AG04450 (cell line): ENCODE measurements at places on chromosomes 2 and 18. TPM values are rescaled to one million over a fixed set of nuclear protein-coding genes. Genes with fewer than 3 reads are reported as not detected.
A peak's percentile ranks its signal among the peaks of the same experiment; 100 is the strongest.

- no peak for DNase-seq
These were observed 16.3 kb downstream of the RAB12 start for GRCh38 chr18:8625461-8626092.

DNA sequence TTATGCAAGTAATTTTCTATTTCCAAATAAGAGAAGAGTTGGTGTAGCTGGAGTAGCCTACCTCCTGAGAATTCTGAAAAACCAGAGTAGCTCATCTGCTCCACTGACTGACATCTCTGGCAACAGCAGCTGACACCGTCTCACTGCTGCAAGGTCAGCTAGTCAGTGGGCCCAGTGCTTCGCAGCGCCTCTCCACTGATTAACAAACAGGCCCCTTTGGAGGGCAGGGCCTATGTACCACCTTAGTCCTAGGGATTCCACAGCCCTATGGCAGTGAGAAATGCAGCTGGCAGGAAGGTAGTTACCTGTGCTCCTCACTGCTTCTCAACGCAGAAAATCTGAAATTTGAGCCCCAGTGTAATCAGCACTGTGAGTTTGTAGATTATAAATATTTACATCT lies 97.5 kb downstream of the DLGAP1 start:
- DNase-seq, result no peak

DNA sequence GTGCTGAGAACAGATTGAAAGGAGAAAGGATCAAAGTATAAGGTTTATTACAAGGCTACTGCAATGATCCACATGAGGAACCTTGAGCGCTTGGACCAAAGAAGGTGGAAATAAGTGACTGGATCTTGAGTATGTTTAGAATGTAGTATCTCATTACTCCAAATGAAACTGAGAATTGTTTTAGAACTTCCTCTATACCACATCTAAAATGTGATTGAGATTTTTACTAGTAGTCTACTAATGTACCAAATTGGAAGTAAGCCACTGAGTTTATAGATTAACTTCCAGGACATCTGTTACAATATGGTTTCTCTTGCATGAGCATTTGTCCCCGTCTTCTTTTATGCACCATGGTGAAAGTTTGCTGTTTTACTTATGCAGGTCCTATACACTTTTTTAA lies 300.5 kb downstream of the SUCLG1 start:
- DNase-seq, result no peak

DNA sequence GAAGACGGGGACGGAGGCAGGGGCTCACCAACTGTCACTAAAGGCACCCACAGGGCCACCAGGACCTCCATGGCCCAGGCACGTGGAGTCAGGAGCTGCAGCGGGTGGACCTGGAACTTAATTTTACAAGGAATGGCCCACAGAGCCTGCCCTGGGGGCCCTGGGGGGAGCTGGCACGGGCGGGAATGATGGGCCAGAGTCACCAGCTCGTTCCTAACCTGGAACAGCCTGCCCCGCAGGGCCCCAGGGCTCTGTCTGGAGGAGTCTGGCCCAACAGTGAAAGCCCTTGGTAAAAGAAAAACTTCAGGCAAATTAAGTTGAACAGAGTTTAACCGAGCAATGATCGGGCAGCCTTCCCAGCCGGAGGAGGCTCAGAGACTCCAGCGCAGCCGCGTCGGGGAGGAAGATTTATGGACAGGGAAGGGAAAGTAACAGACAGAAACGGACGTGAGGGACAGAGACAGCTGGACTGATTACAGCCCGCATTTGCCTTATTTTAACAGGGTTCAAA lies 118.4 kb upstream of the TMEM18 start:
- no peak for DNase-seq

DNA sequence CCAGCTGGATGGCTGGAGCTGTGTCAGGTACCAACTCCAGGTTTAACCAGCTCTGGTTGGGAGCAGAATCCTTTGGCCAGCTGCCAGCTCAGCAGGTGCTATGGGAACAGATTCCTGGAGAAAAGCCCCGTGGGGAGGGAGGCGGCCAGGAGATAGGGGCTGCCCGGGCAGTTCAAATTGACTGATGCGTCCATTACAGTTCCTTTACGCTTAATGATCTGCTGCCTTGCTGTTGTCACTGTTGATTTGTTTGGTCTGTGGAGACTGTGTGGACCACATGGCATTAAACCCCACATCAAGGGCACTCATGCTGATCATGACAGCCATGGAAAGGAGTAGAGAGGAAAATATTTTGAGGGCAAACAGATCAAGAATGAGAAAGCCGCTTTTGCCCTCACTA lies 200.0 kb downstream of the TSN start:
- no peak for DNase-seq

GRCh38 chr18:524466-524865 lies 24.0 kb upstream of the COLEC12 start:
- peak; percentile 49 for DNase-seq

- no peak for DNase-seq
These were observed 3.6 kb upstream of the OTOS start for GRCh38 chr2:240143801-240144648.

- no peak for DNase-seq
These were observed at the start of gene CLASP1 for GRCh38 chr2:121649149-121649595. TSS of gene CLASP1 (minus strand) at chr2:121649462. CDS start at chr2:121605895, 43,567 bp downstream.

DNA sequence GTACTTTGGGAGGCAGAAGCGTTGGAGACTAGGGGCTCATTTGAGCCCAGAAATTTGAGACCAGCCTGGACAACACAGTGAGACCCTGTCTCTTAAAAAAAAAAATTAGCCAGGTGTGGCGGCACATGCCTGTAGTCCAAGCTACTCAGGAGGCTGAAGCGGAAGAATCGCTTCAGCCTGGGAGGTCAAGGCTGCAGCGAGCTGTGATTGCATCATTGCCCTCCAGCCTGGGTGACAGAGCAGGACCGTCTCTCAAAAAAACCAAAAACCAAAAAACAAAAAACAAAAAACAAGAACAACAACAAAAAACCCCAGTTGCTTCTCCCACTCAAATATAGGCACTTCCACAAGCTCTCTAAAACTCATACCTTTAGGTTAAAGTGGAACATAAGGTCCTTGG lies 27.4 kb upstream of the ADCYAP1 start:
- no peak for DNase-seq

- no peak for DNase-seq
These were observed 122.9 kb downstream of the GLI2 start for GRCh38 chr2:120858361-120859106.

GRCh38 chr2:67560771-67561456 lies 163.8 kb downstream of the ETAA1 start:
- no peak for DNase-seq

DNA sequence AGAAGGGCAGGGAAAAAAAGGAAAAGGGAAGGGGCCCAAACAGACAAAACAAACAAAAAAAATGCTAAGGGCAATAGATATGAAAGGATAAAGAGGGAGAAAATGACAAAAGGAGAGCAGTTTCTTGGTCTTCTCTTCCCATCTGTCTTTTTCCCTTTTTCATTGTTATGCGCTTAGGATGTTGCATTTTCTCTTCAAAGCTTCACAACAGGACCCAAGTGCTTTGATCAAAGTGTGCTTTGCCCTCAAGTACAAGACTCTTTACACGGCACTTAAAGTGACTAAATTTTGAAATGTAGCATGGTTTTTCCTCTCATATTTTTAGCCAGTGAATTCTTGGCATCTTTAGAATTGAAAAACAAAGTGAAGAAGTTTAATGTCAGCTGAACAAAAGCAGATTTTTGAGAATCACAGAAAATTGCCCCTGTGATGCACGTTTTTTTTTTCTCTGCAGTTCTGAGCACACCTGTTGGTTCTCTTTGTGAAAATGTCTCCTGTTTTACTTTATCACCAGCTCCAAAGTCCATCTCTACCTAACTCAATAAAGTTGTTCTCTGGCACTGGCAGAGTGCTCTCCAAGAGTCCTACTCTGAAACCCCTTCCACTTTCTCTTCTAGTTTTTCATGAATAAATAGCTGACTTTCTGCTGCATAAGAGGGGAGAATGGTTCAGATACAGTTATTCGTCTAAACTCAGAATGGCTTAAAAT lies 126.6 kb downstream of the KCNH7 start:
- no peak for DNase-seq

DNA sequence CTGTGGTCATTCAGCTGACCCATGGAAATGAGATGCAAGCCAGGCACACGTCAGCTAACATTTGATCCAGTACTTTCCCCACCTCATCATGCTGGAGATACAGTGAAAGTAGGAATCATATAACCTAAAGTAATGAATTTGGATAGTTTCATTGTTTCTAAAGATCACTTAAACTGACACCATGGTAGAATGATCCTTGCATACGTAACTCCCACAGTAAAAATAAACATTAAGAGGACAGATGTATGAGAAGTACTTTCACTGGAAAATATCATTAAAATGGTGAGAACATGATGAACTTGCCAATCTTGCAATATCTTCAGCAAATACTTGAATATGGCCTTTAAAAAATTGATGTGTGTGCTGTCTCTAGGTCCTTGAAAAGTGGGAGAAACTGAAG lies 85.4 kb downstream of the MAIP1 start:
- no peak for DNase-seq

DNA sequence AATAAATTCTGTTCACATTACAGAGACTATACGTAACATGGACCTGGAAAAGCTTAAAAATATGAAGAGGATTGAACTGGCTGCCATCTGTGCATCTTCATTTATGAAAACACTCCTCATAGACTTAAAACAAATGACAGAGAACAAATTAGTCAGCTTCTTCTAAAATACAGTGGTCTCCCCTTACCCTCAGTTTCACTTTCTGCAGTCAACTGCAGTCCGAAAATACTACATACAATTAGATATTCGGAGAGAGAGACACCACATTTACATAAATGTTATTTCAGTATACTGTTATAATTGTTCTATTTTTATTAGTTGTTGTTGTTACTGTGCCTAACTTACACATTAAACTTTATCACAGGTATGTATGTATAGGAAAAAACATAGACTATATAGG lies 6.5 kb downstream of the RNF103 start:
- no peak for DNase-seq

DNA sequence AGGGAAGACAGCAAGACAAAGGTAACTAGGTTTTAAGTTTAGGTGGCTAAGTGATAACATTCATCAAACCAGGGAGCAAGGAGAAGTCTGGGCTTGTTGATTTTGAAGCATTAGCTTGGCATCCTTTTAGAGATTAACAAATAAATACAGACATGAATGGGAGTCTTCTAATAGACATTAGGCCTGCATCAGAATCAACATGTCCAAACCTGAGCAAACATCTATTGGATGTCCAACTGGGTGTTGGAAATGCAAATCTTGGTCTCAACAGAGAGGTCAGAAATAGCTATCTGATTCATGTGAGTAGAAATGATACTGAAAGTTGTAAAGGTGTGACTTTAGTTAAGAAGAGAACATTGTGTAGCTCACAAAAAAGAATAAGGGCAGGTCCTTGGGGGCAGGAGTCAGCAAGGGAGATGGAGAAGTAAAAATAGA lies 85.5 kb upstream of the RND3 start:
- DNase-seq, result no peak

- DNase-seq, result no peak
These were observed 679.6 kb upstream of the CHAC2 start for GRCh38 chr2:53087874-53088461.

DNA sequence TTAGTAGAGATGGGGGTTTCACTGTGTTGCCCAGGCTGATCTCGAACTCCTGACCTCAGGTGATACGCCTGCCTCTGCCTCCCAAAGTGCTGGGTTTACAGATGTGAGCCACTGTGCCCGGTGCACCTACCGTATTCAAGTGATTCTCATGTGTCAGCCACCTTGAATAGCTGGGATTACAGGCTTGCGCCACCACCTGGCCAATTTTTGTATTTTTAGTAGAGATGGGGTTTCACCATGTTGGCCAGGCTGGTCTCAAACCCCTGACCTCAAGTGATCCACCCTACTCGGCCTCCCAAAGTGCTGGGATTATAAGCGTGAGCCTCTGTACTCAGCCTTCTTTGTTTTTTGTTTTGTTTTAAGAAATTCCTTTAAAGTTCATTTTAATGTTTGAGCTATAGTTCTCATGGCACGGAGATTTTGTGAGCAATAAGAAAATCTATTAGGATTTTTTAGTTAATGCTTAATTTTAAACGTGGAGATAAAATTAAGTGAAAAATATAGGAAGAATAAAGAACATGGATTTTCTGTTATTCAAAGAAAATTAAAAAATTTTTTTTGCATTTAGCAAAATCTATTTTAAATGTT lies 242.6 kb downstream of the PHLPP1 start:
- DNase-seq, result no peak

- no peak for DNase-seq
These were observed 82.1 kb downstream of the BIN1 start for GRCh38 chr2:127024769-127025358.

- no peak for DNase-seq
These were observed 114.6 kb downstream of the TLK1 start for GRCh38 chr2:171046048-171046560.

GRCh38 chr2:105188343-105188742 lies 53.2 kb upstream of the GPR45 start:
- no peak for DNase-seq

- no peak for DNase-seq
These were observed 197.9 kb upstream of the ACVR2A start for GRCh38 chr2:147646818-147647468.

Gene BCL2
- polyA plus RNA-seq, result 0.27 and 0.35 TPM in 2 replicates

Gene MTCL1
- 54.5 and 56.6 TPM in 2 replicates for polyA plus RNA-seq

Gene SFT2D3
- 4.3 and 5.3 TPM in 2 replicates for polyA plus RNA-seq

Gene CPO
- polyA plus RNA-seq, result 0.12 TPM in 1 of 2 replicates, not detected in the other

Gene MAP3K19
- not detected in 2 replicates for polyA plus RNA-seq

Gene FIGN
- 2.1 and 2.2 TPM in 2 replicates for polyA plus RNA-seq

Gene KIAA2012
- polyA plus RNA-seq, result 0.11 and 0.12 TPM in 2 replicates

Gene SERPINB2
- 5.3 and 6.9 TPM in 2 replicates for polyA plus RNA-seq
